ENCODE measurements at places on chromosomes 12 and 14.
A peak's percentile ranks its signal among the peaks of the same experiment; 100 is the strongest.

DNA sequence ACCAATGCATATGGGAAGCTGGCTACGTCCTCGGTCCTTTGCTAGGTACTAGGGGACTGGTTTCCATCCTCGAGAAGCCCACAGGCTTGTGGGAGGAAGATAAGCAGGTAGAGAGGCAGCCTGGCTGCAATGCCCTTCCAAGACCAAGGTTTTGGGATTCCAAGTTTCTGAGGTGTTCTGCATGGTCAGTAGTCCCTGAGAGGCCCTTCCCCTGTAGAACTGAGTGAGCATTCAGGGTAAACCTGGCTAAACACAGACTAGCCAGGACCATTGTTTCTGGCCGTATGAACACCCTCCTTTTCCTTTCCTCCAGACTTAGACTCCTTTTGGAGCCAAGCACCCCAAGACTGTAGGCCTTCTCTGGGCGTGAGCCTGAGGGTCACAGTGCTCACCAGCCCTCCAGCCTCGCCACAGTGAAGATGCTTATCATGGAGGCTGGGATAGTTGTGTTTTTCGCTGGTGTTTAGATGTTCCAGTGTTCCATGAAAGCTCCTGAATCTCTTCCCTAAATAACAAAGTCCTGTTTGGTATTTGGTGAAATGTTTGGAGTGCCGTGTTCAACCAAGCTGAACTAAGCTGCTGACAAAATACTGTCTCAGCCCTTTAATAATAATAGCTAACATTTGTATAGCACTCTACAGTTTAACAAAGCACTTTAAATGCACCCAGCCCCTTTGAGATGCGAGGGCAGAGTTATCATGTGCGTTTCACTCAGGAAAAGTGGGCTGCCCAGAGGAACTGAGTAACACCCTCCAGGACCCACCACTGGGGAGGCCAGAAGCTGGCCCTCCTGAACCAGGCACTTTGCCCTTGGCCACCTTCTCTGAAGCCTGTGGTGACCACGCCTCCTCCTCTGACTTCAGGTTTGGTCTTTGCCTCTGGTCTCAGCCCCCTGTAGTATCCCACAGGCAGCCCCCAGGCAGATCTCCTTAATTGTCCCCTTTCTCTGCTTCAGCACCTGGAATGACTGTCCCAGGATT, 284.5 kb downstream of the CACNA1C start:
- no peak for DNase-seq

- DNase-seq, result no peak
Observed at GRCh38 chr14:50061664-50062437, 54.5 kb downstream of the VCPKMT start.

GRCh38 chr14:76772300-76773187, 11.3 kb downstream of the VASH1 start:
- peak; percentile 3 for DNase-seq

DNA sequence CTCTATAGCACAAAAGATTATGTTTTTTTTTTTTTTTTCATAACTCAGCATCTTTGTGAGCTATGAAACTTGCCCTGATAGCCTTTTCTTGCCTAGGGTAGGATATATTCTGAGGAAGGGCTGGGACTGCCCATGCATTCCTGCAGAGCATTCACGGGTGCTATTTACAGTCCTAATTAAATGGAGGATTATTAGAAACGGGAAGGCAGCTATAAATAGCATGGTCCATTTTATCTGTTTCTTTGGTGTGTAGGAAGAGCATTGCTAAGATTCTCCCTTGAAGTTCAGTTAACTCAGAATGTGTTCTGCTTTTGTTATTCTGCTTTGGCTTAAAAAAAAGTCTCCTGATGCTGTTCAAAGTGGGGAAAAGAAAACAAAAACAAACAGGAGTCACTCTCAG, 630.9 kb downstream of the DIO2 start:
- no peak for DNase-seq

GRCh38 chr12:64335886-64336466, 54.6 kb downstream of the C12orf56 start:
- no peak for DNase-seq

DNA sequence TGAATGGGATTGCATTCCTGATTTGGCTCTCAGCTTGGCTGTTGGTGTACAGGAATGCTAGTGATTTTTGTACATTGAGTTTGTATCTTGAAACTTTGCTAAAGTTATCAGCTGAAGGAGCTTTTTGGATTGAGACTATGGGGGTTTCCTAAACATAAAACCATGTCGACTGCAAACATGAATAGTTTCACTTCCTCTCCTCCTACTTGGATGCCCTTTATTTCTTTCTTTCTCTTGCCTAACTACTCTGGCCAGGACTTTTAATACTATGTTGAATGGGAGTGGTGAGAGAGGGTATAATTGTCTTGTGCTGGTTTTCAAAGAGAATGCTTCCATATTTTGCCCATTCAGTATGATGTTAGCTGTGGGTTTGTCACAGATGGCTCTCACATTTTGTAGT, 141.5 kb downstream of the CEP83 start:
- DNase-seq, result no peak

DNA sequence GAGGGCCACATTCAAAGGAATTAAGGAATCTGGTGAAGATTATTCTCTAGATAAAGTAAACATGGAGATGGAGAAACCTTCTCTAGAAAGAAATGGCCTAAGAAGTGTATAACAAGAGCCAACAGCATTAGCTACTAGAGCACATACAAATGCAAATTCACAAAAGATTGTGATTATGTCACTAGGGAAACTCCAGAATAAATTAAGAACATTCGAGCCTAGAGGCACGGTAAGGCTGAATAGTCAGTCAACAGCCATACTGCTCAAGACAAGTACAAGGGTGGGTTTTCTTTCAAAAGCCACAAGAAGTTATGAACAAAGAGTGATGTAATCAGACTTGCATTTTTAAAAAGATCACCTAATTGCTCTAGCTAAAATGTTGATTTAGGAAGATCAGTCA, 25.4 kb downstream of the PPP4R3A start:
- DNase-seq, result no peak

DNA sequence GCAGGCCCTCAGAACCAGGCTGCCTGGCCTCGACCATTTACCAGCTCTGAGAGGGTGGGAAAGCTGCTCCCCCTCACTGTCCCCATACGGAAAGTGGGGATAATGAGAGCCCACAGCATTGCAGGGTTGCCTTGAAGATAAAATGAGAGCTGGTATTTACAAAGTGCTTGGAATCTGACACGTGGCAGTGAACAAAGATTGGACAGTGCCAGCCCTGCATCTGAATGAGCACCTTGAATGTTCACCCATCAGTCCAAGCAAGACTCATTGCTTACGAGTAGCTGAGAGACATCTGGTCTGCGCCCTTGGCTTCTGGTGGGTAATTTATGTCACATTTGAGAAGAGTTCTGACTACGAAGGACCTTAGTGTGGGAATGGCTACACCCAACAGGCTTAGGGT, 67.5 kb downstream of the CLMN start:
- no peak for DNase-seq

- DNase-seq, result no peak
Observed at GRCh38 chr12:100528471-100529127, 44.9 kb upstream of the GAS2L3 start.

GRCh38 chr12:128820723-128821432, 2.9 kb downstream of the SLC15A4 start:
- DNase-seq, result no peak

GRCh38 chr14:36214476-36215216, 38.1 kb upstream of the PTCSC3 start:
- DNase-seq, result no peak

- DNase-seq, result no peak
Observed at GRCh38 chr12:82970614-82971013, 283.9 kb downstream of the TMTC2 start.
